ENCODE measurements at places on chromosomes 13 and 19.
A peak's percentile ranks its signal among the peaks of the same experiment; 100 is the strongest.

DNA sequence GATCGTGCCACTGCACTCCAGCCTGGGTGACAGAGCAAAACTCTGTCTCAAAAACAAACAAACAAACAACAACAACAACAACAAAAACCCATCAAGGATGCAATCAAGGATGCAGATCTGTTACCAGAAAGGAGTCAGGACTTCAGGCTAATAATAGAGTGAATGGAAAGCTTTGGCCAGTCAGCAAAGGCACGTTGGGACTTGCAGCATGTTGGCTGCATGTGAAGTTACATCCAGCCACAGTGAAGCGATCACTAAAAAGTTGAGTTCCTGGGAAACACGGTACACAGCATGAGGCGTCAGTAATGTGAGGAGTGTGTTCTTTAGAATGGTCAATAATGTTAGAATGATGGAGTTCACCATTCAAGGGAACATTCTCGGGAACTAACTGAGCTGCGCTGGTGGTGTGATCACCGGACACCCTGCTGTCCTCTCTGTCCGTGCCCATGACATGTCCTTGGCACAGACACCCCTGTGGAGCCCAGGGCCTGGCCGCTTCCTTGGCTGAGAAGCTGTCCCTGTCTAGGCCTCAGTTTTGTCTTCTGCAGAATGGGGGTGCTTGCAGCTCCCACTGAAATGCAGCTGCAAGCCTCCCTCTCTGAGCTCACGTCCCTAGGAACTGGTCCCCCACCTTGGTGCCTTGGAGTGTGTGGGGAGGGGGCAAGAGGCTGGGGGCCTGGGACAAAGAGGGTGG, 2.3 kb upstream of the LGALS7B start:
- no peak for DNase-seq

DNA sequence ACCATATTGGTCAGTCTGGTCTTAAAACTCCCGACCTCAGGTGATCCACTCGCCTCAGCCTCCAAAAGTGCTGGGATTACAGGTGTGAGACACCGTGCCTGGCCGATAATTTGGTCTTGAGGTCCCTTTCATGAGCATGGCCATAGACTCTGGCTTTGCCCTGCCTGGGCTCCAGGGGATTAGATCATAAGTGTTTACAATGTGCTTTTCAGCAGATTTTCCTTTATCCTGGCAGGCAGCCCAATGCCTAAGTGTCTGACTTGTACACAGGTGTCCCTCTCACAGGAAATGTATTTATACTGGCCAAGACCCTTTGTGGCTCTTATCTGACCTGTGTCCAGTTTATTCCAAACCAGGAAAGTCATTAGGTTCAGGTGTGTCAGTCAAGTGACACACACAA, 15.9 kb downstream of the BCAM start:
- DNase-seq, result no peak

GRCh38 chr13:50126263-50126992, 111.2 kb downstream of the KCNRG start:
- no peak for DNase-seq

GRCh38 chr19:9531933-9532332, 6.5 kb downstream of the ZNF426 start:
- no peak for DNase-seq

GRCh38 chr13:76927955-76928354, 20.4 kb upstream of the ACOD1 start:
- DNase-seq, result no peak

DNA sequence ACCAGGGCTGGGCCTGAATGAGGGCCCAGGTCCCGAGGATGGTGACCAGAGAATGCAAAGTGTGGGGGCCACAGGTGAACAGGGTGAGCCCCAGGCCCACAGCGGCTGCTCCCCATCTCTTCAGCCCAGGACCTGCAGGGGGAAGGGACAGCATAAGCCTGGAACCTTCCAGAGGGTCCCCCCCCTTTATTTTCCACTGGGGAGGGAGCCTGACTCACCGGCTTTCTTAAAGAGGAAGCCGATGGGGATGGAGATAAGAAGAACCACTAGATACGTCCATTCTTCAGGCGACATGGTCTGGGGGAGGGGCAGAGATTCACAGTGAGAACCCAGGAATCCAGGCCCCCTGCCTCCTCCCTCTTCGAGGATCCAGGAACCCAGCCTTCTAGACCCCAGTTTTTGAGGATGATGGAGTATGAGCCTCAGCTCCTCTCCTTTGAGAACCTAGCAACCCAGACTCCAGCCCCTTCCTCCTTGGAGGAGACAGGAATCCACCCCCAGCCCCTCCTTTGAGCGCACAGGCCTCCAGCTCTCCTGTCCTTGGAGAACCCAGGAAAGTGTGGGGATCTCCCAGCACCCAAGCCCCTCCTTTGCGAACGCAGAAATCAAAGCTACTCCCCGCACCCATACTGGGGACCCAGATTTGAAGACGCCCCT, 1.0 kb downstream of the MBOAT7 start:
- DNase-seq, result no peak

GRCh38 chr13:50446611-50447010, 396.9 kb downstream of the DLEU7 start:
- no peak for DNase-seq

DNA sequence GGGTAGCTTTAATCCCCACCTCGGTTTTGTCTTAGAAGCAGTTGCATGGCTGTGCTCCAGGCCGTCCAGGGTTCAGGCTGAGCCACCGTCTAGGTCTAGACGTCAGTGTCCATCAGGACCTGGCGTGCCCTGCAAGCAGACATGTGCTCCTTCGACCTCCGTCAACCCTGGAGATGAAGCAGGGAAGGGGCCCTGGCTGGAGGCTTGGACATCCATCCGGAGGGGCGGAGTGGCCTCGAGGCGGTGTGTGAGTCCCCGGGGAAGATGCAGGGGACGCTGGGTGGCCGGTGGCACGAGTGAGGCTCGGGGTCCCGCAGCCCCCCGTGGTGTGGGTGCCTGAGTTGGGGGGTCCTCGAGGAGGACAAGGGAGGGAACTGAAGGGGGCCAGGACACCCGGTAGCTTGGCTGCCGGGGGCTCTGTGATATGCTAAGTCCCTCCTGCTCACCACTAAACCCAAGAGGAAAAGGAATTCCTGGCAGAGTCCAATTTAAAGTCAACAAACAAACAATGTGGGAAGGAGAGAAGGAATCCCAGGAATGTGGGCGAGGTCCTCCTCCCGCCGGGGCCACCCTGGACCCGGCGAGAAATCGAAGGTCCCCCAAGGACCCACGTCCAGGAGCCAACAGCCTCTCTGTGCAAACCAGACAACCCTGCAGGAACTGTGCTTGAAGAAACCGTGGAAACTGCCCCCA, 14.9 kb upstream of the PTBP1 start:
- DNase-seq, result peak; percentile 58

GRCh38 chr13:26813321-26813979, 52.9 kb upstream of the GPR12 start:
- no peak for DNase-seq

DNA sequence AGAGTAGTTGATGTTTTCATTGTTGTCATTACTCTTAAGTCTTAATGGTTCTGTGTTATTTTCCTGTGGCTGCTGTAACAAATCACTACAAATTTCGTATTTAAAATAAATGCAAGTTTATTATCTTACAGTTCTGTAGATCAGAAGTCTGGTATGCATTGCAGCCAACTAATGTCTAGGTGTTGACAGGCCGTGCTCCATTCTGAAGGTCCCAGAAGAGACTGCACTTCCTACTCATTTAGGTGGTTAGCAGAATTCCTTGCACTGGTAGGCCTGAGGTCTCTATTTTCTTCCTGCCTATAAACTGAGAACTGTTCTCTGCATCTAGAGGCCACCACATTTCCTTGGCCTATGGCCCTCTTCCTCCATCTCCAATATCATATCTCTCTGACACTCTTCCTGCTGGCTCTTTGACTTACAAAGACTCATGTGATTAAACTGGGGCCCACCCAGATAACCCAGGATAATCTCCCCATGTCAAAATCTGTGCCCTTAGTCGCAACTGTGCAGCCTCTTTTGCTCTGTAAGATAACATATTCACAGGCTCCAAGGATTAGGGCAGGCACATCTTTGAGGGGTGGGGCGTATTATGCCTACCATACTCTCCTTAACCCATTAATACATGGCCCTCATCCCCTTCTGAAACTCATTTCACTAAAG, 468.4 kb downstream of the FOXO1 start:
- DNase-seq, result no peak

GRCh38 chr19:33771384-33772101, 25.1 kb upstream of the KCTD15 start:
- DNase-seq, result peak; percentile 81

- no peak for DNase-seq
Measured at GRCh38 chr13:41563984-41564365, 106.6 kb downstream of the RGCC start.

DNA sequence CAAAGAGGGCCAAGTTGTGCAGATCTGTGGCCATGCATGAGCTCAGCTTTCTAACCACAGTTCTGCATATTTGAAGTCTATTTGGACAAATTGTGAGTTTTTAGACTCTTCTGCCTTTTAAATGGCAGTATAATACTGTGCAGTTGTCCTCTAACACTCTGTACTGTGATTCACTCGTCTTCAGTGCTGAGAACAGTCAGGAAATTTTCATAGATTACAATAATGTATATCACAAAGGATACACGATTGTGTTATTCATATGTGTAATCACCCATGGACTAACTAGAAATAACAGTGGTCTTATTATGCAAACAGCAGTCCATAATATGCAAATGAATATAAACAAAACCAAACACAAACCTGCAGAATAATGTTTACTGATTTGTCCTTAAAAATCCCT, 259.1 kb downstream of the PCDH9 start:
- DNase-seq, result no peak

GRCh38 chr19:53537521-53538377, at the start of gene ZNF331:
Gene ZNF331 (plus strand): TSS chr19:53538145. CDS start chr19:53569377, 31,232 bp downstream.
- peak; percentile 86 for DNase-seq

GRCh38 chr13:113157929-113158747, at the start of gene PROZ:
Gene PROZ (plus strand): TSS chr13:113158648. CDS start chr13:113158661, 13 bp downstream.
- DNase-seq, result no peak

DNA sequence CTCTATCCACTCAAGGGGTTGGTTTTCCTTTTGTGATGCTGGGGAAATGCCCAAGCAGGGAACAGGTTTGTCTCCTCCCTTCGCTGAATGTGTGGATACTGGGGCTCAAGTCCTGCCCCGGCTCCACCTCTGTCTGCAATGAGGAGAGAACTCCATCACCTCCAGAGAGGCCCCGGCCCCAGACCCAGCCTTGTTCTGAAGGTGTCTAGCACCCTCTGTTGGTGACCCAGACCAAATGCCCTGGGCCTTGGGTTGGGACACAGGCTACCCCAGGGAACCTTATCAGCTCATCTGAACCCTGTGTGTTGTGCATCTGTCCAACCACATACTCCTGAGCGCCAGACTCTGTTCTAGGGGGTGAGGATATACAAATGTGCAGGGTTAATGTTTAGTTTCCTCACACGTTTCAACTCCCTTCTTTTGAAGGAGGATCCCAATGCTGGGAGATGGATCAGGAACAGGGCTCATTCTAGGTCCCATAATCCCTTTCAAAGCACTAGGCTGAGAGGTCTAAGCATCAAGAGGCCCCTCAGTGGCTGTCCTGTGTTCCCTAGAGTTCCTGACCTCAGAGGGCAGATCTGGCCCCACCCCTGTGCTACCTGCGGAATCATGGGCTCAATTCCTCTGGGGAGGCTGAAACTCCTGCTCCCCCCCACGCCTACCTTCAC, 112.5 kb upstream of the SLC7A1 start:
- no peak for DNase-seq

Data from left forelimb (tissue), 1 donor.